ENCODE measurements at places on chromosomes 12 and 14. TPM values are rescaled to one million over a fixed set of nuclear protein-coding genes. Genes with fewer than 3 reads are reported as not detected.
A peak's percentile ranks its signal among the peaks of the same experiment; 100 is the strongest.

DNA sequence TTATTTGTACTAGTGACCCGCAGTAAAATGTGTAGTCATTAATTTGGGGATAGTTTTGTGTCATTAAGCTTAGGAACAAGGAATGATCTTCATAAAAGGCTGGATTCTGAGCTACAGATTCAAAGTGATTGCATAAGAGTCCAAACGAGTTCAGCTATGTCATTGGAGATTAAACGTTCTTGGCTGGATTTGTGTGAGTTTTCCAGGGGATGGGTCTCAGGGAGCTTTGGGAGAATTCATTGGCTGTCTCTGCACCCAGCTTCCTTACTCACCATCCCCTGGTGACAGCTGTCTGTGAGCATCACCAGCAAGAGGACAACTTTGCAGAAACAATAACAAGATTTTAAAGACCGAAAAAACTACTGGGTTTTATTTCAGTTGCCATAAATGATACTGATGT lies 130.4 kb downstream of the DAAM1 start:
- no peak for DNase-seq
- no peak overlapping the region for H3K4me3 ChIP-seq
- H3K27me3 ChIP-seq = no peaks in the 10 kb centered on the region
- no peaks in the 10 kb centered on the region for H3K36me3 ChIP-seq
- H3K27ac ChIP-seq = peak overlapping the region; percentile 39

DNA sequence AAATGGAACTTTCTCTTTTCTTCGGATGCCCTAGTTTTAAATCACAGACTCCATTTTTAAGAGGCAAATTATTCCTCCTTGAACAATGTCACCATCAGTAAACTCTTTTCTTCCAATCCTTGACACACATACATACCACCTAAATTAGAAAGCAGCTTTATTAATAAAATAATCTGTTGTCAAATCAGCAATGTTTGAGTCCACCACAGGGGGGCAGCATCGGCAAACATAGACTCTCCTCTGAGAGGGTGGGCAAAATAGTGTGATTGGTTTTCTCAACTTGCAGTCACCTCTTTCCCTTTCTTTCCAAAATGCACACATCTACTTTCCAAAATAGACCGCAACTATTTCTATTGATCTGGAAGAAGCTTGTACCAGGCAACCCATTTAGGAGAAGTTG lies 438.4 kb upstream of the OR4E1 start:
- peak; percentile 13 for DNase-seq
- peaks cover 4% of the 10 kb centered on the region for H3K4me1 ChIP-seq
- no peak overlapping the region for H3K4me3 ChIP-seq
- no peak overlapping the region for H3K27ac ChIP-seq
- H3K27me3 ChIP-seq = peaks cover 10% of the 10 kb centered on the region

DNA sequence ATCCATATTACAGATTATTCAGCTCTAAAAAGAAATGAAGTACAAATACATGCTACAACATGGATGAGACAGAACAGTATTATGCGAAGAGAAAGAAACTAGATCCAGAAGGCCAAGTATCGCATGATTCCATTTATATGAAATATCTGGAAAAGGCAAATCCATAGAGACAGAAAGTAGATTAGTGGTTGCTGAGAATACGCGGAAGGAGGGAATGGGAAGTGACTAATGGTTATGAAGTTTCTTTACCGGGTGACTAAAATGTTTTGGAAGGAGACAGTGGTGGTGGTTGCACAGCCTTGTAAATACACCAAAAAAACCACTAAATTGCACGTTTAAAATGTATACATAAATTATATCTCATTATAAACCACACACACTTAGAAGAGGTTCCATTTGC lies 12.5 kb downstream of the PRDM4 start:
- no peak overlapping the region for H3K27ac ChIP-seq
- no peak for DNase-seq
- H3K27me3 ChIP-seq = no peaks in the 10 kb centered on the region
- H3K4me3 ChIP-seq = no peak overlapping the region
- H3K36me3 ChIP-seq = peaks cover 5% of the 10 kb centered on the region
- no peaks in the 10 kb centered on the region for H3K4me1 ChIP-seq

- H3K4me3 ChIP-seq = no peak overlapping the region
- H3K36me3 ChIP-seq = no peaks in the 10 kb centered on the region
- H3K27me3 ChIP-seq = no peaks in the 10 kb centered on the region
- no peak overlapping the region for H3K27ac ChIP-seq
These were observed 8.6 kb downstream of the RAB5B start for GRCh38 chr12:55982319-55982936.

DNA sequence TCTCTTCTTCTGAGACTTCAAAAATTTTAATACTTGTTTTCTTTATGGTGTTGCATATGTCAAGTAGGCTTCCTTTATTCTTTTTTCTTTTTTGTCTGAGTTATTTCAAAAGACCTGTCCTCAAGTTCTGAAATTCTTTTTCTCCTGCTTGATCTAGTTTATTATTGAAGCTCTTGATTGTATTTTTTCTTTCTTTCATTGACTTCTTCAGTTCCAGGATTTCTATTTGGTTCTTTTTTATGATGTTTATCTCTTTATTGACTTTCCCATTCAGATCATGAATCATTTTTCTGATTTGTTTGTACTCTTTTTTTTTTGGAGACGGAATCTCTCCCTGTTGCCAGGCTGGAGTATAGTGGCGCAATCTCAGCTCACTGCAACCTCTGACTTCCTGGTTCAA lies 34.1 kb downstream of the IFT43 start:
- no peak overlapping the region for H3K27ac ChIP-seq
- no peaks in the 10 kb centered on the region for H3K27me3 ChIP-seq
- no peak overlapping the region for H3K4me3 ChIP-seq
- no peaks in the 10 kb centered on the region for H3K4me1 ChIP-seq
- H3K36me3 ChIP-seq = peaks cover 9% of the 10 kb centered on the region

GRCh38 chr12:85831327-85831990 lies 4.8 kb downstream of the RASSF9 start:
- H3K27ac ChIP-seq = no peak overlapping the region
- no peak for DNase-seq
- H3K36me3 ChIP-seq = no peaks in the 10 kb centered on the region
- no peaks in the 10 kb centered on the region for H3K27me3 ChIP-seq
- H3K4me3 ChIP-seq = no peak overlapping the region
- peaks cover under 1% of the 10 kb centered on the region for H3K4me1 ChIP-seq

GRCh38 chr12:95646781-95647190 lies 95.5 kb upstream of the USP44 start:
- no peak for DNase-seq
- H3K4me1 ChIP-seq = no peaks in the 10 kb centered on the region
- no peak overlapping the region for H3K4me3 ChIP-seq
- H3K27me3 ChIP-seq = no peaks in the 10 kb centered on the region

Gene PDZRN4
- total RNA-seq = 2.3 TPM

DNA sequence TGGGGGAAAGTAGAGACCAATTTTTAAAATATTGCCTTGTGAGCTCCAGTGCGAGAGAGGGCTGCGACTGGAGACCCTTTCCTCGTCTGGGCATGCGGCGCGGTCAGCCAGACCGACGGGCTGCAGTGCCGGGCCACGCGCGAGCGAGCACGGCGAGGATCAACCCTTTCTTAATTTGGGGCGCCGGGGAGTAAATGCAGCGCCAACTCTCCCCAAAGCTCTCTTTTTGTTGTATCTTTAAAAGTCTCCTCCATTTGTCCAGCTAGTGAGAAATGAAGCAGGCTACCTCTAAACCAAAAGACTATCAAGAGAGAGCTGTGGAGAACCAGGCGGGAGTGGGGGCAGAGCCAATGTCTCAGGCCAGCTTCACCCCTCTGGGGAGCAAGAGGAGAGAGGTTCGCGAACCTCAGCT lies 1.4 kb downstream of the SIX1 start:
- H3K27ac ChIP-seq = peak overlapping the region; percentile 15
- H3K36me3 ChIP-seq = no peaks in the 10 kb centered on the region
- H3K27me3 ChIP-seq = peaks cover 100% of the 10 kb centered on the region
- H3K4me3 ChIP-seq = peak overlapping the region; percentile 50
- H3K4me1 ChIP-seq = peaks cover 3% of the 10 kb centered on the region

DNA sequence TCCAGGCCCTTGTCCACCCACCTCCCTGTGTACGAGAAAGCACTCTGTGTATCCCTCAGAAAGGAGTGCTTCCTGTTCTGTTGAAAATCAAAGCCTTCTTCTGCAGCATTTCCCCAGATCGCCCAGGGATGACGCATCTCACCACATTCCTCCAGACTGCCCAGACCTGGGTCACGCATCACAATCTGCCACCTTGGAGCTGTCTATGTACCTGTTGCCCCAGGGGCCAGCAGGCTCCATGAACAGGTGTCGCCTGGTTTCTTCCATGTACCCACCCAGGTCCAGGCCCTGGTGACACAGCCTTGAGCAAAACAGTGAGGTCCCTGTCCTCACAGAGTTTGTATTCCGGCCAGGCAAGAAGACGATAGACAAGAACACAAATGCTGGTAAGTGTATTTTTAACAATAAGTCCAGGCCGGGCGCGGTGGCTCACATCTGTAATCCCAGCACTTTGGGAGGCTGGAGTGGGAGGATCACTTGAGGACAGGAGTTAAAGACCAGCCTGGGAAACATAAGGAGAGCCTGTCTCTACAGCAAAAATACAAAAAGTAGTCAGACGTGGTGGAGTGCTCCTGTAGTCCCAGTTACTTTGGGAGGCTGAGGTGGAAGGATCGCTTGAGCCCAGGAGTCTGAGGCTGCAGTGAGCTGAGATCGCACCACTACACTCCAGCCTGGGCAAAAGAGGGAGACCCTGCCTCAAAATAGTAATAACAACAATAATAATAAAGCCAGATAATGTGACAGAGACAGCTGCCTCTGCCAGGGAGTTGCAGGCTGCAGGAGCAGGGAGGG lies 6.8 kb upstream of the PPP1R13B start:
- no peak for DNase-seq
- H3K36me3 ChIP-seq = no peaks in the 10 kb centered on the region
- peak overlapping the region; percentile 77 for H3K27ac ChIP-seq

Gene SPX
- 1.3 TPM for total RNA-seq

Gene PPP1R1A
- 14.0 TPM for total RNA-seq

Gene NRIP2
- not detected for total RNA-seq

Gene KCNK10
- total RNA-seq = 1.5 TPM

Data from hepatocyte (in vitro differentiated cells).